ENCODE measurements at places on chromosomes 13 and 19. TPM values are rescaled to one million over a fixed set of nuclear protein-coding genes. Genes with fewer than 3 reads are reported as not detected.

DNA sequence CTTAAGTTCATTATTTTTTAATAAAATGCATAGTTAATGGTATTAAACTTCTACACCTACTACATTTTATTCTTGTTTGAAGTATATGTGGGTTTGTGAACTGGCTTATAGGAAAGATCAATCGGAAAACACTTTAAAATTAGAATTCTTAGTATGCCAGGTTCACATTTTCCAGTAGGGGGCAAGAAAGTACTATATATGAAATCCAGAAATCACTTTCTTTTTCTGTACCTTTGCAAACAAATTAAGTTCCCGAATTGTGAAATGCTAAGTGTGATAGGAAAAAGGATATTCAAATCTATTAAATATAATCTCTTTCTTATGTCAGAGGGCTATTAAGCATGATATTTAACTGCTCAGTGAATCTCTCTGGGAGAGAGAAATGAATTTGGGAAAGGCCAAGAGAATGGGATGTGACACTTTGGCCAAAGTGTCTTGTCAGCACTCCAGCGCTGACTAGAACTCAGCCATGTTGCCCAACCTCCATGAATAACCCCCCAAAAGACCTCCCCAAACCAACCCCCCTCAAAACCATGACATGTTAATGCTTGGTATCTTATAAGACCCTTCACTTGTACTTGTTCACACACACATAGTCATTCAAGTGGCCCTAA is 122.6 kb upstream of the SLC10A2 start:
- peak; percentile 46 for DNase-seq

DNA sequence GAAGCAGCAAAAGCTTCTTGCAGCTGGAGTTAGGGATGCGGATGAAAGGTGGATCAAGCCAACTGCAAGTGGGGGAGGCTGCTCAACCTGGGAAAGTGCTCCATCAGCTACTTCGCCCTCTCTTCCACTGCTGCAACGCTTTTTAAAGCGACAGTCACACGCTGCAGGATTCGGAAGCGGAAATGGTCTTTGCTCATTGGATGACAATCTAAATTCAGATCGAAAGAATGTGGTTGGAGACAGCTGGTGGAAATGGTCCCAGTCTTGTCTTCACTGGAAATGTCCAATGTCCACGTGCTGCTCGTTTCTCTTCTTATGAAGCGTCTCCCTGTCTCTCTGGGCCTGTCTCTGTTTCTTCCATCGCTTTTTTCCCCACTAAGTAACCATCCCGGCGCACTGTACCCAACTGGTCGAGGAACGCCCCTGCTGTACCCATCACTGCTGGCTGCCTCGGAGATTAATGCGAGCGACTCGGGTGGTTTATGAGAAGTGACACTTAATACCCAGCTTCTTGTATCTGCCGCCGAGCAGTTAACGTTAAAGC is 2.1 kb upstream of the FGF9 start:
- DNase-seq: peak; percentile 4

DNA sequence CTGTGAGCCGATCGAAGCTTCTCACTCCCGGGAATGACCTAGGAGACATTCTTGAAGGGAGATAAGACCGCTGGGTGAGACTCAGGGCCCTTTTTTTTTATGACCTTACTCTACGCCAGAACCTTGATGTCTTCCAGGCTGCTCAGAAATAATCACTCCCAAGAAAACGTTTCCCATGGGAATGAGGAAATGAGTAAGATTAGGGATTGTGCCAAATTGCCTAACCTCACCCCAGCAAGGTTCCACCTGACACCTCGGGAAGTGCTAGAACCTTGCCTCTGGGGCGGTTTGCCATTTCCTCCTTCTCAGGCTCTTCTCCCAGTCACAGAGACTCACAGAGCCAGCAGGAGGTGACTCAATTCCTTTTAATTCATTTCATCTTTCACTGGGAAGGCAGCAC is 2.3 kb downstream of the SLC46A3 start:
- DNase-seq: peak; percentile 73

- DNase-seq: no peak
Measured at GRCh38 chr19:12112701-12113100, 27.4 kb downstream of the ZNF20 start.

DNA sequence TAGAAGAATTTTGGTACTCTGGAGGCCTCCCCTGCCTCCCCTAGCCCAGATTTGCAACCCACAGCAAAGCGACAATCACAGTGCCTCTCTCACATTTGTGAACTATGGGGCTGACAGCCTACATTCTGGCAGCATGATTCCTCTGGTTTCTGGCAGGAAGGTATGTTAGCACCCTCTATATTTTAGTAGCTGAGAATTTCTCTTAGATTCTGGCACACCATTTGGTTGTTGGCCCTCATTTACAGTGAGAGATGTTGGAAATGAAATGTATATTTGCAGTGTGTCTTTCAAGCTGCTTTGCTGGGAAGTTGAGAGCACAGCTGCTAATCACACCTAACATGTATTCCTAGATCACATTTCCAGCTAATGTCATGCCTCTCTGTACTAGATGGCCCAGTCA is 735.0 kb downstream of the FGF9 start:
- DNase-seq: no peak

CYP4F2 gene
- not detected for total RNA-seq

PTH2 gene
- total RNA-seq: not detected

IL12RB1 gene
- total RNA-seq: not detected
